Uterus (tissue), 4 donors: ENCODE measurements at places on chromosomes 1 and 21.

- H3K27ac ChIP-seq, result no peak overlapping the region
- H3K36me3 ChIP-seq, result no peaks in the 10 kb centered on the region
- H3K4me3 ChIP-seq, result no peak overlapping the region
- H3K4me1 ChIP-seq, result peaks cover 5% of the 10 kb centered on the region
- no peaks in the 10 kb centered on the region for H3K27me3 ChIP-seq
Measured at GRCh38 chr1:172155766-172156165, 264.7 kb upstream of the C1orf105 start.

- H3K27ac ChIP-seq, result peak overlapping the region; percentile 57
- no peak overlapping the region for H3K4me3 ChIP-seq
- H3K27me3 ChIP-seq, result no peaks in the 10 kb centered on the region
Measured at GRCh38 chr21:25757531-25757930, 22.8 kb downstream of the GABPA start.

- no peaks in the 10 kb centered on the region for H3K27me3 ChIP-seq
- no peak for DNase-seq
- no peaks in the 10 kb centered on the region for H3K4me1 ChIP-seq
Measured at GRCh38 chr1:174938281-174939007, 61.3 kb upstream of the CACYBP start.

- peak; percentile 64 for DNase-seq
- no peaks in the 10 kb centered on the region for H3K36me3 ChIP-seq
- H3K27ac ChIP-seq, result no peak overlapping the region
- H3K4me1 ChIP-seq, result peaks cover 20% of the 10 kb centered on the region
- H3K4me3 ChIP-seq, result no peak overlapping the region
Measured at GRCh38 chr1:10941891-10942541, 70.4 kb upstream of the TARDBP start.

- H3K27me3 ChIP-seq, result no peaks in the 10 kb centered on the region
- no peak overlapping the region for H3K27ac ChIP-seq
- peaks cover 19% of the 10 kb centered on the region for H3K4me1 ChIP-seq
Measured at GRCh38 chr21:46068516-46069079, 29.3 kb upstream of the COL6A2 start.

GRCh38 chr1:90616395-90616794 is 100.7 kb downstream of the BARHL2 start:
- no peak overlapping the region for H3K4me3 ChIP-seq
- H3K4me1 ChIP-seq, result no peaks in the 10 kb centered on the region
- H3K36me3 ChIP-seq, result no peaks in the 10 kb centered on the region
- DNase-seq, result no peak
- H3K27me3 ChIP-seq, result no peaks in the 10 kb centered on the region

DNA sequence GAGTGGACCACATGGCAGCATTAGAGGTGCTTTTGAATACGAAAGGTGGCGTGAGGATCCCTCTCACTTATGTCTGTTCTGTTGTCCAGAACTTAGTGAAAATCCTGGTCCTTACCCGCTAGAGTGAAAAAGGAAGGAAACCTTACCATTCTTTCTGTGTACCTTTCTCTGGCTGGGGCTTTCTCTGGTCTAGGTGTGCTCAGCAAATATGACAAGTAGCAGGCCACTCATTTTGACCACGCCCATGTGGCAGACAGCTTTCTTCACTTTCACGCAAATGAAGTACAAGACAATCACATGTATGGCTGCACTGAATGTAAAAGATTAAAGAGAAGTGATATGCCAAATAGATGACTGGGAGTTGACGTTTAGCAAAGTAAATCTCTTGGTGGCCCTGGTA is 131.9 kb downstream of the FGGY start:
- H3K4me3 ChIP-seq, result no peak overlapping the region
- no peaks in the 10 kb centered on the region for H3K27me3 ChIP-seq
- no peak for DNase-seq
- no peaks in the 10 kb centered on the region for H3K36me3 ChIP-seq

DNA sequence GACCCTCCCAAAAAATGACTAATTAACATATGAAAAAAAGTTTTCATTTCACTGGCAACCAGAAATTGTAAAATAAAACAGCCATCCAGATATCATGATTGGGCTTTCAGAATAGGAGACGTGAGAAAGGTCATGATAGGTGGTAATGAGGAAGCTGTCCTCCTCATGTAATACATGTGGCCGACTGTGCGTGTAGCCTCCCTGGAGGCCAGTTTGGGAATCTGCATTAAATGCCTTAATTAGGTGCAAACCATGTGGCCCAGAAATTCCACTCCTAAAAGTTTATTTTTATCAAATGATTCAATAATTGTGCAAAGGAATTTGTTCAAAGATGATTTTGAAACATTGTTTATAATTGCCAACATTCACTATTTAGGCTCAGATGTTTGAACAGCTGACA is 127.6 kb upstream of the C1orf105 start:
- no peak for DNase-seq
- peak overlapping the region; percentile 23 for H3K27ac ChIP-seq
- H3K4me1 ChIP-seq, result no peaks in the 10 kb centered on the region
- no peak overlapping the region for H3K4me3 ChIP-seq

DNA sequence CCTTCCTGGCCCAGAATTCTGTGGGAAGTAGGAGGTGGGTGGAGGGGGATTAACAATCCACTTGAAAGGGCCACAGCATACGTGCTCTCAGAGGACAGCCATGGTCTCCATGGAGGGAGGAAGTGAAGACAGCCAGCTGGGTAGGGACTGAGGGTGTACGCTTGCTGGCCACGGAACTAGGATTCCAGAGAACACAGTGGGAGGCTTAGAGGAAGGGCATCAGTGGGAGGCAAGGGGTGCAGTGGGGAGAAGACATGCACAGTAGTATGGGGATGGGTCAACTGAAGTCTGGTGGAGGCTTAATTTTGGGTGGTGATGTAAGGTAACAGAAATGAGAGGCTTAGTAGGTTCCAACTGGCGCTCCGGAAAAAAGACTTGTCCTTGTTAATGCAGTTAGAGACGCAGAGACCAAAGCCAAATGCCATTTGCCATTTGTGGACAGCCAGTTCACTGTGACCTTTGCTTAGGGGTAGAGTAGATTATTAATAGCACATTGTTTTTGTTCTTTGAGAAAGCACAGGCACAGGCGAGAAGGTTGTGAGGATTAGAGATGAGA is 103.0 kb downstream of the ZSCAN20 start:
- H3K27ac ChIP-seq, result no peak overlapping the region
- H3K4me1 ChIP-seq, result no peaks in the 10 kb centered on the region
- H3K4me3 ChIP-seq, result no peak overlapping the region
- H3K27me3 ChIP-seq, result no peaks in the 10 kb centered on the region
- DNase-seq, result no peak

- H3K4me3 ChIP-seq, result no peak overlapping the region
- no peaks in the 10 kb centered on the region for H3K36me3 ChIP-seq
- H3K27ac ChIP-seq, result no peak overlapping the region
- no peak for DNase-seq
Measured at GRCh38 chr1:213281640-213282301, 230.7 kb downstream of the RPS6KC1 start.

- H3K4me1 ChIP-seq, result no peaks in the 10 kb centered on the region
- DNase-seq, result no peak
- no peaks in the 10 kb centered on the region for H3K27me3 ChIP-seq
- H3K27ac ChIP-seq, result no peak overlapping the region
Measured at GRCh38 chr21:25409978-25410377, 197.3 kb downstream of the MRPL39 start.

DNA sequence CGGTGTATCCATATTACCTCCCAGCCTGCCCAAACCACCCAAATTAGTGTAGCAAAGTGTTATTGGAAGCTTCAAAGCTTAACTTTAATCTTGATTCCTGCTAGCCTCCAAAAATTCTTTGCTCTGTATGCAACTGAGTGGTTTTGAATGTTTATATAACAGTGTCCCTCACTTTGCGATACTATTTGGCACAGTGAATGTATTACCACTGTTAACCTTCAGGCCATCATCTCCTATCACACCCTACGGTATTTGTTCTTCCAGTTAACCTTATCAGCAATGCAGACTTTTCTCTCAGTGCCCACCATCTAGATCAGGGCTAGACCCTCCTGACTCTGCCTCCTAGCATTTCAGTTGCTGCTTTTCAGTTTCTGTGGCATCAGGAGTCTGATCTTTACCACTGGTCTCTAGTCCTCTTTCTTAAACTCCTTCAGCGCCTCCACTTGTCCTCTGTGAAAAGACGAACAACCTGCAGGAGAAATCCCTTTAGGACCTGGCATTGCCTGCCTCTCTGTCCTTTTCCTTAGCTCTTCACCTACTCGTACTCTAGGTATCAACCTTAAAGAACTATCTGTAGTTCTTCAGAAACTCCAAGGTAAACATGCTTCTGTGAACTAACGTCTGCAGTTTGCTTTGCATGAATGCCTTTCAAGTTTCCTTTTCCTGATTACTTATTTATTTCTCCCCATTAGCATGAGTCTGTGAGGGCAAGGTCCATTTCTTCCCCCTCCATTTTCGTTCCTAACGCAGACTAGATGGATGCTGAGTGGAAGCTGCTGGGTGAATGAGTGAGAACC is 71.7 kb downstream of the SNX7 start:
- no peaks in the 10 kb centered on the region for H3K36me3 ChIP-seq
- no peaks in the 10 kb centered on the region for H3K27me3 ChIP-seq
- DNase-seq, result no peak
- H3K27ac ChIP-seq, result no peak overlapping the region
- H3K4me3 ChIP-seq, result no peak overlapping the region
- H3K4me1 ChIP-seq, result no peaks in the 10 kb centered on the region

DNA sequence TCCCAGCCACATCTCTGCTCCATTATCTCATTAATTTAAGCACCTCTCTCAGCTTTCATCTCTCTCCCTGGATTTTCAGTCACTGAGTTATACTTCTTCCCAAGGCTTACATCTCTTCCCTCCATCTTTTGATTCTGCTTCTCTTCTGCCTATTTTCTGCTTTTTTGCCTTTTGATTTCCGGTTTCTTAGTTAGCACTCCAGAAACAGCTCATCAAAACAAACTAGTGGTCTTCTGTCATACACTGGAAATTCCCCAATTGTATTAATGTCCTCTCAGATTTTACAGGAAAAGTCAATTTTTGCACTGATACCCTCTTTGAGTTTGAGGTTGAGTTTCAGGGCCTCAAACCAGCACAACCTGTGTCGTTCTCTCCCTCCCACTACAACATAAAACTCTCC is 1.5 kb downstream of the LCE3E start:
- DNase-seq, result no peak
- no peak overlapping the region for H3K27ac ChIP-seq
- H3K36me3 ChIP-seq, result no peaks in the 10 kb centered on the region
- no peaks in the 10 kb centered on the region for H3K27me3 ChIP-seq

DNA sequence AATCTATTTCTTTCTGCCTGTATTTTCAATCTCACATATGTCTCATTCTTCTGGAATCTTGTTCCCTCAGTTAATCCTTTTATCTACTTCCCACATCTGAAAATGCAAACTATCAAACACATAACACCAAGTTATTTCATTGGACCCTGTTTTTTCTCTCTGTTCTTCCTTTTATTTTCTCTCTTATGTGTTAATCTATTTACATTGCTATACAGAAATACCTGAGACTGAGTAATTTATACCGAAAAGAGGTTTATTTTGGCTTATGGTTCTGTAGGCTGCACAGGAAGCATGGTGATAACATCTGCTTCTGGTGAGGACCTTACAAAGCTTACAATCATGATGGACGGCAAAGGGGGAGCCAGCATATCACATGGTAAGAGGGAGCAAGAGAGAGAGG is 247.6 kb downstream of the TGFB2 start:
- DNase-seq, result no peak
- no peak overlapping the region for H3K27ac ChIP-seq
- no peaks in the 10 kb centered on the region for H3K27me3 ChIP-seq
- H3K36me3 ChIP-seq, result no peaks in the 10 kb centered on the region
- H3K4me3 ChIP-seq, result no peak overlapping the region
- no peaks in the 10 kb centered on the region for H3K4me1 ChIP-seq

- no peaks in the 10 kb centered on the region for H3K4me1 ChIP-seq
- H3K4me3 ChIP-seq, result no peak overlapping the region
- no peaks in the 10 kb centered on the region for H3K36me3 ChIP-seq
- H3K27me3 ChIP-seq, result no peaks in the 10 kb centered on the region
- no peak for DNase-seq
- H3K27ac ChIP-seq, result no peak overlapping the region
Measured at GRCh38 chr1:243292117-243292516, 36.3 kb downstream of the SDCCAG8 start.

DNA sequence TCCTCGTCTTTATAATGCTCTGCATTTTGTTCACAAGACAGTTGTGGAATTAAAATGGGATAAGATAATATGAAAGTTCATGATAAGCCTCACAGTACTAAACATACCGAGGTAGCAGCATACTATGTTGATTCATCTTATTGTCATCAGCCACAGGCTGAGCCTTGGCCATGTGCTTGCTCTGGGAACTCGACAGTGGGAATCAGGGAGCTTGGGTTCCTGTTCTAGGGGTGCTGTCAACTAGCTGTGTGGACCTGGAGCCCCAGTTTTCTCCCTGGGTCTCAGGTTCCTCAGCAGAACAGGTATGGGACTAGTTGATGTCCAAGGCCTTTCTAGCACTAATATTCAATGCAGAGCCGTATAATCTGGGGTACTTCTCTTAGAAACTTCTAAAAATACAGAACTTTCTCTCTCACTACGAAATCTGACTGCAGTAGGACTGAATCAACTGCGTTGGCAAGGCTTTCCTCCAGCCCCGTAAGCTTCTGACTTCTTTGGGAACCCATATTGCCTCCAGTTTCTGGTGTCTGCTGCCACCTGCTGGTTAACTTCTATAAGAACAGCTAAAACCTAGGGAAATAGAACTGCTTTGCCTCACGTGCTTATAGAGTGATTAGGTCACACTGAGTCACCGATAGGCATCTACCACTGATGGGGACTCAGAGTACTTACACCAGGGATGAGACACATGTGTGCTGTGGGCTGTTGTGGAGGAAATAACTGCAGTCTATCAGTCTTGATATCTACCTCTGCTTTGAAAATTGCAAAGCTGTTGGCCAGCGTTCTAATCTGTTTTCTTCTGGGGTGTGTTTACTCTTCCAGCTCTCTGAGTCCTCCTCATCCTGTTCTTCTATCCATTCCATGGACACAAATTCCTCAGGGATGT is 110.9 kb downstream of the RGL1 start:
- no peak overlapping the region for H3K4me3 ChIP-seq
- peak overlapping the region; percentile 52 for H3K27ac ChIP-seq

- H3K4me3 ChIP-seq, result peak overlapping the region; percentile 86
- no peaks in the 10 kb centered on the region for H3K27me3 ChIP-seq
- H3K4me1 ChIP-seq, result no peaks in the 10 kb centered on the region
- no peak for DNase-seq
Measured at GRCh38 chr1:168178227-168178637, 530 bp upstream of the TIPRL start.

DNA sequence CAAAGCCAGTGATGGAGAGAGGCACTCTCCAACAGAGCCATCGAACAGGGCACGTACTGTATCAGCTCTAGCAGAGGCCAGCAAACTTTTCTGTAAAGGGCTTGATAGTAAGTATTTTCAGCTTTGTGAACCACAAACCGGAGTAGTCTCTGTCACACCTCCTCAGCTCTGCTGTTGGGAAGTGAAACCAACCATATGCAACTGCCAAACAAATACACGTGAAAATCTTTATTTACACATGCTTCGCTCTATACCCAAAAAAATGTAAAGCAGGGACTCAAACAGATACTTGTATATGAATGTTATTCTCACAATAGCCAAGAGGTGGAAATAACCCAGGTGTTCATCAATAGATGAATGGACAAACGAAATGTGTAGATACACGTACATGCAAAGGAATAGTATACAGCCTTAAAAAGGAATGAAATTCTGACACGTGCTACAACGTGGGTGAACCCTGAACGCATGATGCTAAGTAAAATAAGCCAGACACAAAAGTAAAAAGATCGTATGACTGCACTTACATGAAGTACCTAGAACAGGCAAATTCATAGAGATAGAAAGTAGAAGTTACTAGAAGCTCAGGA is 39.0 kb downstream of the SETD4 start:
- H3K4me1 ChIP-seq, result no peaks in the 10 kb centered on the region
- no peak for DNase-seq
- H3K36me3 ChIP-seq, result no peaks in the 10 kb centered on the region
- H3K4me3 ChIP-seq, result no peak overlapping the region
- H3K27ac ChIP-seq, result no peak overlapping the region
